Activated T-helper 17 cell treated with anti-CD3 and anti-CD28 coated beads, Interleukin-2, amount 50 U/mL, for 72 hours (primary cell): ENCODE measurements at places on chromosomes 1 and 21. TPM values are rescaled to one million over a fixed set of nuclear protein-coding genes. Genes with fewer than 3 reads are reported as not detected.

The AZIN2 gene
- total RNA-seq = 3.7 TPM

The DCDC2B gene
- 0.28 TPM for total RNA-seq

- ATAC-seq = no peak
Measured at GRCh38 chr1:14280909-14281308, 317.6 kb upstream of the KAZN start.

DNA sequence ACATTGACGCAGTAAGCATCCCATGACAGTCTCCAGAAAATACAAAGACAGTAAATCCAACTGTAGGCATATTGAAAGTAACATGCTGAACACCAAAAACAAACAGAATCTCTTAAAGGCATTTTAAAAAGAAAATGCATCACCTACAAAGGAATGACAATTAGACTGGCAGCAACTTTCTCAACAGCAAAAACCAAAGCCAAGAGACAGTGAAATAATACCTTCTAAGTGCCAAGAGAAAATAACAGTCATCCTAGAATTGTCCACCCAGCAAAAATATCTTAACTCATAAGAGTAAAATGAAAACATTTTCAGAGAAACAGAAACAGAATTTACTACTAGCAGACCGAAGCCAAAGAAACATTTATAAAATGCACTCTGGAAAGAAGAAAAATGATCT is 20.0 kb downstream of the CCDC185 start:
- ATAC-seq = no peak
